ENCODE measurements at places on chromosomes 7 and 10.

GRCh38 chr10:29537799-29538198 is 97.0 kb downstream of the SVIL start:
- DNase-seq = no peak

GRCh38 chr7:73999664-74000435 is 28.1 kb upstream of the ELN start:
- no peak for DNase-seq

GRCh38 chr7:38716397-38716796 is 85.2 kb upstream of the AMPH start:
- DNase-seq = no peak

DNA sequence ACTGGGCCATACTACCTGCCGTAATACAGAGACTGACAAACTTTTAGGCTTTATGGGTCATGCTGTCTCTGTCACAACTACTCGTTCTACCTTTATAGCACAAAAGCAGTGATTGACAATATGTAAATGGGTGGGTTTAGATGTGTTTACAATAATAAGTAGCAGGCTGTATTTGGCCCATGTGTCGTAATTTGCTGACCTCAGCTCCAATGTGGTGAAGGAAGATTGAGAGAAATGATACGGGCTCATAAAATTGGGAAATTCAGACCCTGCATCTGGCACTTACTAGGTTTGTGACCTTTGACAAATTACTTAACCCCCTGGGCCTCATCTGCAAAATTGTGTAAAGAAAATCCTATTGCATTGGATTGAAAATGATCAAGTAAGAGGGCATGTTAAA is 150.8 kb upstream of the NPSR1 start:
- no peak for DNase-seq

DNA sequence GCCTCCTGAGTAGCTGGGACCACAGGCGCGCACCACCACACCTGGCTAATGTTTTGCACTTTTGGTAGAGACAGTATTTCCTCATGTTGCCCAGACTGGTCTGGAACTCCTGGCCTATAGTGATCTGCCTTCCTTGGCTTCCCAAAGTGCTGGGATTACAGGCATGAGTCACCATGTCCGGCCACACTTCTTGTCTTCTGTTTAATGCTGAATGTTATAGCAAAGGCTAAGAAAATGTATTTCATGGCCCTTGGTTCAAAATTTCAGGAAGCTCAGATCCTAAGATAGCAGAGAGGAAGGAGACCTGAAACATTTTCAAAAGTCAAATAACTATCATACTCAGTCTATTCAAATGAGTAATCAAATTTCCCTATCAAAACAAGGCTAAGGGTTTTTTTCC is 229.6 kb downstream of the BAMBI start:
- DNase-seq = no peak

DNA sequence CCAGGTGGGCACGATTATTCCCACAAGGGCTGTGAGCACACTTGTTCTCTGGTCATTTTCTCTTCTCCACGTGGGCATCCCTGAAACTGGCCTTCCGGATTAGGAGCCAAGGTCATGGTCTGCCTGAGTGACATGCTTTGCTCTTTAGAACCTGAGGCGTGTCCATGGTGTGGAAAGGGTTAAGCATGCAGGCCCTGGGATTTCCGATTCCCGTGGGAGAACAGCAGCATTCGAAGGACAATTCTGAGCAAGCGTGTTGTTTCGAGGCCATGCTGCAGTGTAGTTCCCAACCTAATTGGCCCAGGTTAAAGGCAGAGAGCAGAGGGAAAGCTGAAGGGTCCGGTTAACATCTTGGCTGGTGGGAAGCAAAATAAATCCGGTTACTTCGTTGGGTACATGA is 245.9 kb downstream of the SKAP2 start:
- DNase-seq = no peak

DNA sequence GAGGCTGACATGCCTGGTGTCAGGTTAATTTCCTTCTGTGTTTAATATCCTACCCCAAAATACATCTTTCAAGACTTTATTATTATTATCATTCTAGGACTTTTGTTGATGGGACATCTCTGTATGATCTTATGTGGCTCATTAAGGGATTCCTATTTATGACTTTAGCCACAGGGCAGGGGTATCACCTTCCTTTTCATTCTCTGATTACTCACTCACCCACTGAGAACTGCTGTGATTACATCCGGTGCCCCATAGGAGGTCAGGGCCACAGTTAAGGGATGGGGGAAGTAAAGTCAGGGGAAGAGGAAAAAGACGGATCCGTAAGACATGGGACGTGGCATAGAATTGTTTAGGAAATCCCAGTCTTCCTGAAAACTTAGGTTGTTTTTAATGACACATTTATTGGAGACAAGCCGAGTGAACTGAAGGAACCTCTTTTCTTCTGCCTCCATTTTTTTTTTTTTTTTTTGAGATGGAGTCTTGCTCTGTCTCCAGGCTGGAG is 61.0 kb upstream of the PITRM1 start:
- no peak for DNase-seq

DNA sequence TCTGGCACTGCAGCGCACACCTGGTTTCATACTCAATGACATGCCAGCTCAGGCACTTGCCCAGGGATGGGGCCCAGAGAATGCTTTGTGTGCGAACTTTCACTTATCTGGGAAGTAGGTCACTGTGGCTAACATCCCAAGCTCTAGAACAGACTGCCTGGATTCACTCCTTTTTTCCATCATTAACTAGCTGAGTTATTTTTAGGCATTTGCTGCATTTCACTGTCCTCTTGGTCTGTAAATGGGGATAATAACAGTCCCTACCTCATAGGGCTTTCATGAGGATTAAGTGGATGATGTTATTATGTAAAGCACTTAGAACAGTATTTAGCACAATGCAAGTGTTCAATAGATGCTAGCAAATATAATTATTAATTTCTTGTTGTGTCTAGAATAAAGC is 98.7 kb upstream of the DOCK1 start:
- no peak for DNase-seq

DNA sequence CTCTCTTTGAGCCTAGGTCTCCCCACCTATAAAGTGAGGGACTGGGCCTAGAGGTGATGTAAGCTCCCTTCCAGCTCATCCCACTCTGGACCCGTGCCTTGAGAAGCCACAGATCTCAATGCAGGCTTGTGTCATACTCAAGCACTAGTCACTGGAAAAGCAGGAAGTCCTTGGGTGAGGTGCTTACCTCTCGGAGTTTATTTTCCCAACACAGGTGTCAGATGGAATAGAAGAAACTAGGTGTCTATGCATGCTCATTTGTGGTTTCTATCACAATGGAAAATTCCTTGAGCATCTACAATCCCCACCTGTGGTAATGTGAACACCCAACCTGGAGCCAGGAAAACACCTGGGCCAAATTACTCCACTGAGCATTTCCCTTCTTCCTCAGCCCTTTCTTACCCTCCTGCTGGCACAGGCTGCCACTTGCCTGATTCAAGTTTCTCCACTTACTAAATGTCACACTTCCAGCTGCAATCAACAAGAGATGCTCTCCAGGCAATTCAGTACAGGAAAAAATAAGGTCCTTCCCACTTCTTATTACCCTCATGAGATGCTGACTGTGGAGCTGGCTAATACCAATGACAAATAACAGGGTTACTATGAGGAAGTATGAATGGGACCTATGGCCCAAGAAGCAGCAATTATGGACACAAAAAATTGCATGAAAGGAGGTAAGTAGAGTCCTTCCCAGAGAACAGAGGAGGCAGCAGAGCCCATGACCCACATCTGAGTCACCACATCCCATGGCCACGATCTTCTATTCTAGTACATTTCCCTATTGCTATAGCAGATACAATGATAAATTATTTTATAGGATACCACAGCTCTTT is 13.1 kb downstream of the LSM5 start:
- no peak for DNase-seq

- peak; percentile 27 for DNase-seq
These were observed at the start of gene FAM171A1 for GRCh38 chr10:15370856-15371701. FAM171A1 (minus strand) TSS chr10:15371289; CDS start chr10:15371052, 237 bp downstream.

- no peak for DNase-seq
These were observed 22.4 kb downstream of the SLC26A5 start for GRCh38 chr7:103423467-103424179.

GRCh38 chr10:4885162-4885561 is 59.2 kb downstream of the AKR1E2 start:
- DNase-seq = no peak

DNA sequence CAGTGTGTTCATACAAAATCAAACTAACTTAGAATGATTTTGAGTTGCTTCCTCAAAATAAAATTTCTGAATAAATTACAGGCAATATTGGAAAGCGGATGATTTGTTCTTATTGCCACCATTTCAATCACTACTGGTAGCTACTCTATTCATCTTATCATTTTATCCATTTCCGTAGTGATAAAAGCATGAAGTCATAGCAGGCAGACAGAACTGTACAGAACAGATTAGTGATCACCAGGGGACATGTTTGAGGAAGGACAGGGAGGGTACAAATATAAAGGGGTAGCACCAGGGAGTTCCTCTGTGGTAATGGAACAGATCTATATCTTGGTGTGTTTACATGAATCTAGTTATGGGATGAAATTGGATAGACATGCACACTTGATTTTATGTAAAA is 138.5 kb downstream of the WNT2 start:
- DNase-seq = no peak

DNA sequence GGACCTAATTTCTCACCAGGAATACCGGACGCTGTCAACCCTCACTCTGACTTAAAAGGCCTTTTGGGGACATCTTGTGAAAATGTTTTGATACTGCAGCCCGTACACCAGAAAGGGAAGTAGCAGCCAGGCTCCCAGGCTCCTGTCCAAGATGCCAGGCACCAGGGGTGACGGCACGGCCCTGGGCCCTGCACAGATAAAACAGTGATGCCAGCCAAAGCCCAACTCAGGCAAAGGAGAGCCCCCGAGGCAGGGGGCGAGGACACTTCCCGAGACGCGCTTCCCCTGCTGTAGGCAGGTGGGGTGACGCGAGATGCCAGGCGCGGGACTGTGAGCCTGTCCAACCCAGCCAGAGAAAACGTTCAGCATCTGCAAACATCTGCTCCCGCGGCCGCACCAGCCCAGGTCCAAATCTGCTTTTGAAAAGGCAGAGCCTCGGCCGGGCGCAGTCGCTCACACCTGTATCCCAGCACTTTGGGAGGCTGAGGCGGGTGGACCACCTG is 15.7 kb downstream of the ZFAND2A start:
- DNase-seq = no peak

DNA sequence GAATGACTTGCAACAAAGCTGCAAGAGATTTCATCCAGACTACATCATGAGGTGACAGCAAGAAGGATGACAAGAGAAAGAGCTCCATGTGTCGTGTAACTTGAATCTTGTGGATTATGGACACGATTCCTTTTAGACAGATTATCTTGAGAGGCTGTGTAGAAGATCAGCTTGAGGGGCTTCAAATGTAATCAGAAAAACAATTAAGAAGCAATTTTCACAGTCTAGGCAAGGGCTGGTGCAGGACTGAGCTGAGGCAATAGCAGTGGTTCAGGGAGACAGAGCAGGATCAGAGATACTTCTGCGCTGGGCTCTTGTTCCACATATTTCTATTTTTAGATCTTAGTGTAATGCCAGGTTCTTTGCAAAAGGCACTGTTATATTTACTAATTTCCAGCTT is 253.0 kb upstream of the COBL start:
- DNase-seq = no peak

- peak; percentile 36 for DNase-seq
These were observed 200.3 kb downstream of the PRPF18 start for GRCh38 chr10:13787015-13787421.

DNA sequence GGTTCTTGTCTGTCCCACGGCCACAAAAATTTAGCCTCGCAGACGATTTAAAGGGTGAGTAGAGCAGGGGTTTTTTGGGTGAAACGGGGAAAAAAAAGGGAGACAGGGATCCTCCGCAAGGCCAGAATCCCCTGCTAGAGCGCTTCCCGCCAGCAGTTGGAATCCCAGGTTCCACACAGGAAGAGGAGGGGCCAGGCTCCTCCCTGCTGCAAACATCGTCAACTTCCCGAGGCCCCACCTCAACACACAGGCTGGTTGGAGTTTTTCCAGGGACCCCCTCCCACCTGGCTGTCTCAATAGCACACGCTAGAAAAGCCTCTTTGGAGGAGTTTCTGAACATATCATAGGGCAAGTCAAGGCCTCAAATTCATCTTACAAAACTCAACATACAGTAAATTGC is 112.7 kb downstream of the MTERF1 start:
- DNase-seq = no peak

- DNase-seq = peak; percentile 29
These were observed 554 bp downstream of the CSGALNACT2 start for GRCh38 chr10:43138757-43139241.

GRCh38 chr7:106768324-106768751 is 96.7 kb upstream of the PIK3CG start:
- no peak for DNase-seq

DNA sequence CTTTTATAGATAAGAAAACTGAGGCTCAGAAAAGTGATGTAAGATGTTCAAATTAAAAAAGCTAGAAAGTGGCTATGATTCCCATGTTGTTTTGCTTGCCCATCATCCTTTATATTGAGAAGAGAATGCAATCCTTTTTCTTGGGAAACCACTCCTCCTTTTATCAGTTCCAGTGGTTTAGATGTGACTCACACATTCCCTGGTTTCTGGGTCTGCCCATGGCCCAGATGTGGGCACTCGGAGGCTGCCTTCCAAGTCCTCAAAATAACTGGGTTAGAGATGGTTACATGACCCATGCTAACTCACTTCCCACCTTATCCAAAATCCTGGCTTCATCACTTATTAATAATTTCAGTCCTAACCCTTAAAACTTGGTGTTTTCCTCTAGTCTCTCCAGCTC is 550.0 kb downstream of the MDFIC start:
- no peak for DNase-seq

DNA sequence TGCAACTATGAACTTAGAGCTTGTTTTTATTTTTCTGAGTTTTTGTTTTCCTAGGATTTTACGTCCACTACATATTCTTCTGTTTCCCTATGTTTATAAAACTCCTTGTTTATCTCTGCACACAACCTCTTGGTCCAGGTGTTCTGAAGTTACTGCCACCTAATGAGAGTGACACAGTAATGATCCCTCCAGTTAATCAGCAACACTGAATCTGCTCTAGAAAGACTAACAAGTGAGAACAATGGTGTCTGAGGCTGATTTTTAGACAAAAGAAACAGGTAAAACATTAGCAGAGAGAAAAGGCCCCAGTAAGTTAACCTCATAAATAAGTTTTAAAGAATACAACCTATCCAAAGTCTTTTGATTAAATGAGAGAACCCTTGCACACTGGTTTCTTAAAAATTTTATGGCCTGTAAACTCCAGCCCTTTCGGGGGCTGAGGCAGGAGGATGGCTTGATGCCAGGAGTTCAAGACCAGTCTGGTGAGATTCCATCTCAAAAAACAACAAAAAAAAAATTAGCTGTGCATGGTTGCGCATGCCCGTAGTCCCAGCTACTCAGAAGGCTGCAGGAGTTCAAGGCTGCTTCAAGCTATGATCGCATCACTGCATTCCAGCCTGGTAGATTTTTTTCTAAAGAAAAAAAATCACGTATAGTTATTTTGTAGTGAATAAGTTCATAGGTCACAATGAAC is 397.6 kb downstream of the MAGI2 start:
- DNase-seq = no peak

DNA sequence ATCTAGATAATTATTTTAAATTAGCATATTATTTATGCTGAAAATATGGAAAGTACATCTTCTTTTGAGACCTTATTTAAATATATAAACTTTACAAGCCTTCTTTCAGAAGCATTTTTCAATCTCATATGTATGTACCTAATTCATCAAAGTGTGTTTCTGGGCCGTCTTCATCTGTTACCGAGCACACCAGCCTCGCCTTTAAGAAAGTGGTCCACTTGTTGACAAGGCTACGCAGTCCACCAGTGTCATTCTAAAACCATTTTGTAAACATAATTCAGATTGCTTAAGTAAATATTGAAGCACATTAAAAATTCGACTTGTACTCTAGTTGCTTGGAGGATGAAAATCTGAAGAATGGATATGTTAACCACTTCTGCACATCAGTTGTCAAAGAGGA is 116.3 kb downstream of the SEMA3C start:
- no peak for DNase-seq

- peak; percentile 79 for DNase-seq
These were observed 11.3 kb upstream of the SAMD8 start for GRCh38 chr10:75099952-75100763.
